ENCODE measurements at places on chromosomes 3 and 15.

GRCh38 chr3:98994128-98994762 is 92.8 kb upstream of the DCBLD2 start:
- no peak for DNase-seq

DNA sequence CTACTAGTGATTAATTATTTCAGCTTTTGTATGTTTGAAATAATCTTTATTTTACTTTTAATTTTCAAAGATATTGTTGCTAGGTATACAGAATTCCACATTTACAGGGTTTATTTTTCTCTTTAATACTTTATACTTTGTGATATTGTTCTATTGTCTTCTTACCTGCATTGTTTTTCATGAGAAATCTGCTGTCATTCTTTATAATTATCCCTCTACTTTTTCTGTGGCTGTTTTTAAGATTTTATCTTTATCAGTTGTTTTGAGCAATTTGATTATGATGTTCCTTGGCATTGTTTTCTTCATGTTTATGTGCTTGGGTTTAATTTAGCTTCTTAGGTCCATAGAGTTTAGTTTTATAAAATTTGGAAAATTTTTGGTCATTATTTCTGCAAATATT is 168.6 kb downstream of the DTWD1 start:
- no peak for DNase-seq

DNA sequence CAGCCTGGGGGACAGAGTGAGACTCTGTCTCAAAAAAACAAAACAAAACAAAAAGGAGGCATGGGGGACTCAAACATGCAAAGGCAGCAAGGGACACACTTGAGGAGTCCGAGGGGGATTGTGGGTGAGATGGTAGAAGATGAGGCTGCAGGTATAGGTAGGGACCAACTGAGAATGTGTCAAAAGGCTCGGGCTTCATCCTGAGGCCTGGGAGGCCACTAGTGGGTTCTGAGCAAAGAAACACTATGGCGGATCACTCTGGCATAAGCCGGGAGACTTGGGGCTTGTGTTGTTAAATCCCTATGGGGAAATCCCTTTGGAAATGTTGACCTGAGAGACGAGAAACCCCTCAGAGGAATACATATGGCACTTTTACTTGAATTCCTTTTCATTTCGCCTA is 21.2 kb downstream of the ZNF710 start:
- no peak for DNase-seq

- no peak for DNase-seq
These were observed 28.8 kb upstream of the MAGEF1 start for GRCh38 chr3:184740509-184741258.

- no peak for DNase-seq
These were observed 55.1 kb downstream of the GPR160 start for GRCh38 chr3:170092907-170093306.

- no peak for DNase-seq
These were observed 7.4 kb downstream of the SQOR start for GRCh38 chr15:45641999-45642932.

DNA sequence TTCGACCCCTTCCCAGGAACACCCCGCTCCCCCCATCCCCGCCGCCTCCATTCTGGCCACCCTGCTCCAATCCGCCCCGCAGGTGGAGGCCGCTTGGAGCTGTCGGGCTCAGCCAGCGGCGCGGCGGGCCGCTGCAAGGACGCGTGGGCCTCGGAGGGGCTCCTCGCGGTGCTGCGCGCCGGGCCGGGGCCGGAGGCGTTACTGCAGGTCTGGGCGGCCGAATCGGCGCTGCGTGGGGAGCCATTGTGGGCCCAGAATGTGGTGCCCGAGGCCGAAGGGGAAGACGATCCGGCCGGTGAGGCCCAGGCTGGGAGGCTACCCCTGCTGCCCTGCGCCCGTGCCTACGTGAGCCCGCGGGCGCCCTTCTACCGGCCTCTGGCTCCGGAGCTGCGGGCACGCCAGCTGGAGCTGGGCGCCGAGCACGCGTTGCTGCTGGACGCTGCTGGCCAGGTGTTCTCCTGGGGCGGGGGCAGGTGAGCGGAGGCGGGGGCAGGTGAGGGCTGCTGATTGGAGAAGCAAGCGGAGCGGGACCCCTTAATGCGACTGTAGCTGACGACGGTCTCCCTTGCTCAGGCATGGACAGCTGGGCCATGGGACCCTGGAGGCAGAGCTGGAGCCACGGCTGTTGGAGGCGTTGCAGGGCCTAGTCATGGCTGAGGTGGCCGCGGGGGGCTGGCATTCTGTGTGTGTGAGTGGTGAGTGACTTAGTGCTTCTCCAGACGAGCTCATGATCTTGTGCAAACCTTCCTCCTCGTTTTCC is 2.5 kb downstream of the RCCD1 start:
- DNase-seq, result no peak

DNA sequence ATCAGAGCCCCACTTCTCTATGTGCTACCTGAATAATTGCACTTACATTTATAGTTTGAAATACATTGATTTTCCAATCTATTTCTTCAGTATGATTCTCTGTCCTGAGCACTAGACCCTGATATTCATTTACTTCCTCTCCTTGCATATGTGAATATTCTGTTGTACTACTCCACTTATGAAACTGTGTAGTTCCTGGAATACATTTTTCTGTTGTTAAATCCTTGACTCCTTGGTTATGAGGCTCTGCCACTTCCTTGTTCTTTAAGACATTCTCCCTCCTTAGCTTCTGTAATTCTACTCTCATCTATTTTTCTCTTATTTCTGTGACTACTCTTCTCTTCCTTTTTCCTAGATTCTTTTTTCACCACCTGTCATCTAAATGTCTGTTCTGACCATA is 12.9 kb upstream of the MGA start:
- no peak for DNase-seq

GRCh38 chr3:163438760-163439159 is 1639.5 kb downstream of the SI start:
- no peak for DNase-seq

DNA sequence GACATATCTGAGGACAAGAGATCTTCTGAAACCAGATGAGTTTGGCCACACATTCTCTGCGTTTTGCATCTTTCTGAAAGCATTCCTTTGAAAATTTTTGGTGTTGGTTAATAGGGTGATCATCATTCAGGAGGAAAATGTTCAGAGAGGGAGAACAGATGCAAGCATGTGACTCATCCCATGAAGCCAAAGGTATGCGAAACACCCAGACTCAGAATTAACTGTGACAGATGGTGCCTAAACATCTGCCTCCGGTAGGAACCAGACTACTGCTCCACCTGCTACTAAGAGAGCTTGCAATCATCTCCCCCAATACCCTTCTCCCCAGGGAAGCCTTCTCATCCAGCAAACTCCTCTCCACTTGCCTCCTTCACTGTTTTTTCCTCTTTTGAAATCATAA is 46.2 kb downstream of the TRIM69 start:
- no peak for DNase-seq

GRCh38 chr3:121493431-121493830 is 52.4 kb downstream of the POLQ start:
- DNase-seq, result no peak

DNA sequence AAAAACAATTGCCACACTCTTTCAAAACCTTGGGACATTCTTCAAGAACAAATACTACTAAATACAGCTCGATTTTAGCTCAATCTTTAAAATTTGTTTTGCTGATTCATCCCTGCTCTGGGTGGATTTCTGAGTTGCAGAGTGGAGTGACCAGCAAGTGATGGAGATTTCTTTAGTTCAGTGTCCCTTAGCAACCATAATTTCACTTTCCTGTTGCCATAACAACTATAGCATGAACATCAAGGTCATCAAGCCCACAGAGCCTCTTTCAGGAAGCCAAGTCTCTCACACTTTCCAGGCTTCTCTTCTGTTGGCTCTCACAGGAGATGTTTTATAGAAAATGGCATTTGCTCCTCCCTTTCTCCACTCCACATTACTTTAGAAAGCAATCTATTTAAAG is 597.2 kb upstream of the ADAMTS9 start:
- no peak for DNase-seq

GRCh38 chr3:61632568-61633175 is 71.3 kb downstream of the PTPRG start:
- DNase-seq, result no peak

- DNase-seq, result no peak
These were observed 87.8 kb upstream of the CTDSPL start for GRCh38 chr3:37773911-37774310.

- DNase-seq, result no peak
These were observed 484.2 kb downstream of the MECOM start for GRCh38 chr3:169179321-169179720.

DNA sequence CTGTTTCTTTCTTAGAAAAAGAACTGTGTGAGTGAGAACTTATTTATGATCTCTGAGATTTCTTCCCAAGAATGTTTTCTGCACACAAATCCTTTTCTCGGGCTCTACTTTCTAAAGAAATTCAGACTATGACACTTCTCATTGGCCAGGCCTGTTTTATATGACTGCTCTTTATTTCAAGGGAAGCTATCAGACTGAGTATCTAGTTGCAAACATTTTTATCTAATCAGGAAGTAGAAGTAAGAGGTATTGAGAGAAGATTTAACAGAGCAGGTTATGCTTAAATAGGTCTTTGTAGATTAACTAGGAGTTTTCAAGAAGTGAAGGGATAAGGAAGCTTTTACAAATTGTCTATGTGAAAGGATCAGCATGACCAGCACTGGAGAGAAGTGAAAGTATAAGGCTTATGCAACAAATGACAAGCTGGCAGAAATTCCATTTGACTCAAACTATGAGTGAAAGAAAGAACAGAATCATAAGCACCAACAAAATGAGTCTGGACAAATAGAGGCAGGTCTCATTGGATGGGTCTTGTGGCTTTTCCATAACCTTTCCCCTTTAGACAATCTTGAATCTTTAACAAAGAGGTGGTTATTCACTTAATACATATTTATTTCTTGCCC is 71.9 kb upstream of the CHL1 start:
- DNase-seq, result no peak

DNA sequence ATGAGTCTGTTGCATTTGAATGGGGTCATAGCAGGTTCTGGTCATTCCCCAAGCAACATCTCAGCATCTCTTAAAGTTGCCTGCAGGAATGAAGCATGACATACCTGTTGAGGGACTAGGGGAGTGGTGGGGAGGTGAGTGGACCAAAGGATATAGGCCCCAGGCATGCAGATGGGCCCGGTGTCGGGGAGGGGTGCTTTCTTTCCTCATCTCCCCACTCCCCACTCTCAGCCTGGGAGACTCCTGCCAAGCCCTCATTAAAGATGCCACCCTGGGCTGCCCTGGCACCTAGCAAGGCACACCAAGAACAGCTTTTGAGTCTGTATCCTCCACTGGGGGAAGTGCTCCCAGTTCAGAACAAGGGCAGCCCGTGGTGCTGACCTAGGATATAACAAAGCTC is 54.2 kb downstream of the GRIP2 start:
- no peak for DNase-seq

DNA sequence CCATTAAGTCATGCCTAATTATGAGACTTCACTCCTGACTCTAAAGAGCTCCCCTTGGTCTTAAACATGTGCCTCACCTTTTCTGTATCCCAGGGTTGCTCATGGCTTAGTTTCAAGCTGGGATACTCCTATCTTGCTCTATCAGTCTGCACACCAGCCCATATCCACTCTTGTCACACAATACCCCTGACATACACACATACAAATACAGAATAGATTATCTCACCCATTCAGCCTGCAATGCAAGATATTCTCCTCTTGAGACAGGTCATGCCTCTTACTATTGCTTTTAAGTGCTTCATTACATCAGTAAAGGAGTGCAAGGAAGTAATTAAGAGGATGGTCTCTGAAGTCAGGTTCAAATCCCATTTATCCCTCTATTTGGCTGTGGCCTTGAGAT is 587.3 kb downstream of the IGSF11 start:
- no peak for DNase-seq

- no peak for DNase-seq
These were observed 619 bp downstream of the EIF2AK4 start for GRCh38 chr15:39934397-39935071.

DNA sequence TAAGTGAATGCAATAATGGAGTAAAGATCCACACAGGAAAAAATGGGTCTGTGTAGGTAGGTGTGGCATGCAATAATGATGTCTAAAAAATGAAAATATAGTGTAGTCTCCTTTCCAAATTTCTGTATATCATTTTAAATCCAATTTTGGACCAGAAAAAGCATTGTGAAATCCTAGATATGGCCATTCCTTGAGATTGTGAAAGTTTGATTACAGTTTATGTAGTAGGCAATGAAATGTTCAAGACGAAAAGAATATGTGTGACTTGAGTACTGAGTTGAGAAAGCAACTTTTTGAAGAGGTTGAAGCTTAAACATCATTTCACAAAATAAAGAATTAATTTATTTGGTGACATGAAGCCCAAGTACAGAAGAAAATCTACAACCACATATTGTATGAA is 698.7 kb downstream of the EPHA3 start:
- no peak for DNase-seq

DNA sequence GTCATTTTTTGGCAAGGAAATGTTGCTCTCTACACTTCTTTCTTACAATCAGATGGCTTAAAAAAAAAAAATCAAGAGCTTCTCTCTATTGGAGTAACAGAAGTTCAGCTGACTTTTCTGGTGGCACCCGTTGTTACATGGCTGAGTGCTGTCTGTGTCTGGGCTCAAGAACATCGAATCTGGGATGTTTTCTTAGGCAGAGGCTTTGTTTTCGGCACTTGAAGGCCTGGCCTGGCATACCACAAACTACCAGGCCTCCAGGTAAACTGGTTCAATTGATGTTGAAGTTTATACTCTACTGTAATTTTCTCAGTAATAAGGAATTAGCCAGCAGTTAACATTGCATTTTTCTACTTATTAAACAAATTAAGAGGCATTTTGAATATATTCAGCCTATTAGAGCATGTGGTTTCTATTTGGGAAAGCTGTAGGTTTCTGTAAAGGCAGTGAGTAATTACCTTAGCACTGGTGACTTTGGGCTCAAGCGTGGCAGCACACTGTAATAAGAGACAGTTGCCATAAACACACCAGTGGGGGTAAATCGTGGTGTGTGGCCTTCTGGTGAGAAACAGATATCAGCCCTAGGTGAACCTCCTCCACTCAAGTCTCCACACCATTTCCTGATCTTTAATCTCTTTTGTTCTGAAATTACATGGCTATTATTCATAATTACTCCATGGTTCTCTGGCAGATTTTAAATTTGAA is 544.7 kb downstream of the MECOM start:
- DNase-seq, result no peak

DNA sequence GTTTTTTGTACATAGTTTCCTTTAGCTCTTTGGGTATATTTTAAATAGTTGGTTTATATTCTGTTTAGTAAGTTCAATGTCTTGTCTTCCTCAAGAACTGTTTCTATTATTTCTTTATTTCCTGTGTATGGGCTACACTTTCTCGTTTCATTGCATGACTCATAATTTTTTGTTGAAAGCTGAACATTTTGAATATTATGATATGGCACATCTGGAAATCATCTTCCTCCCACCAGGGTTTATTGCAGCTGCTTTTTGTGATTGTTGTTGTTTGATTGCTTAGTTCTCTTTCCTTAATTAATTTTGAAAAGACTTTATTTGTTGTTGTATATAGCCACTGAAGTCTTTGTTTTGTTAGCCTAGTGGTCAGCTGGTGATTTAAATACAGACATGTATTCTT is 43.8 kb downstream of the LSM3 start:
- no peak for DNase-seq

DNA sequence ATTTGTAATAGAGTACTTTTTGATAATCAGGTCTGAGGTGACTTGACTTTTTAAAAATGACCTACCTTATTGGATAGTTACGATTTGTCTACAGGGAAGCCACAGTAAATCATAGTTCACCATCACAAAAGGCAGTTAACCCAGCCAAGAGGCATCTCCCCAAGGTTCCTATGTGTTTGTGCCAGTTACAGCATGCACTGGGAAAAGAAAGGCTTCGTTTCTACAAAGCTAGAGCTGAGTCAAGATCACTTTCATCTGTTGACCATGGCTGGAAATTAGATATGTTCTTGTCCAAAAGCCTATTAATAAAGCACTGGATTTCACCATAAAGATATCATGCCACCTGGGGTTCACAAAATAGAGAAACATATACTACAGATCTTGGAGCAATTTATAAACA is 139.9 kb downstream of the GREM1 start:
- DNase-seq, result no peak

All from stimulated activated CD8-positive, alpha-beta memory T cell treated with anti-CD3 and anti-CD28 coated beads, Interleukin-4, amount 100 ng/mL, for 24 hours (primary cell).